ENCODE measurements at places on chromosomes 1 and 21.
A peak's percentile ranks its signal among the peaks of the same experiment; 100 is the strongest.

DNA sequence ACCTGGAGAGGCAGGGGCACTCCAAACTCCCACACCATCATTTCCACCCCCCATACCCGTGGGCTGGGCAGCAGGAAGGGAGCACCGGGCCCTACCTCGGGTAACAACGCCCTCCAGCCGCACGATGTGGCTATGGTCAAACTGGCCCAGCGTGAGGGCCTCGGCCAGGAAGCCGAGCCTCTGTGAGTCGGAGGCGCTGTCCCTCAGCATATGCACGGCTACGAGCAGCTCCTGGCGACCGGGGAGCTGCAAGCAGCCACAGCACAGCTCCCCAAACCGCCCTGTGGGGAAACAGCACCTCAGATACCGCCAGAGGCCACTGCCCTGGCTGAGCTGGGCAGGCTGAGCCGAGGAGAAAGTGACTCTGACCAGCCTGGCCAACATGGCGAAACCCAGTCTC lies 29.2 kb downstream of the CDCA8 start:
- no peak for DNase-seq

GRCh38 chr1:18302788-18303413 lies 177.8 kb upstream of the KLHDC7A start:
- no peak for DNase-seq

DNA sequence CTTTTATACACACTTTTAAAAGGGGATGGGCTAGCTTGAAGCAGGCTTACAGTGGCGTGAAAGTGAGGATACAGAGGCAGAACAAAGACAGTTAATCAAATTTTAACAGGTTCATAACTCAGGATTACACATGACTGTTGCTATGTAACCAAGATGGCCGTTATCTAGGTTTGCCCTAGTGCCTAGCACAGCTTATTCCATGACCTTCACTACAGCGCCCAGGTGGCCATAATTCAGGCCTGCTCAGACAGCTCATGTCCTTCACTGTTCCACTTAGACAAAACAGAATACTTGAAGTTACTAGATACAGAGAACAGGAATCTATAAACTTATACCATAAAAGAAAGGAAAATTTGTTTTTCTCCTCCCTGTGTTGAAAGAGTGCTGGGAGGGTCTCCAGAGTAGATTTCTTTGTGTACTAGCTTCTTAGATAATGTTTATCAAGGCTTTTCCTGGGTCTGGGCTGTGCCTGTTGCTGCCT lies 6.2 kb upstream of the SPRR2F start:
- DNase-seq = no peak

DNA sequence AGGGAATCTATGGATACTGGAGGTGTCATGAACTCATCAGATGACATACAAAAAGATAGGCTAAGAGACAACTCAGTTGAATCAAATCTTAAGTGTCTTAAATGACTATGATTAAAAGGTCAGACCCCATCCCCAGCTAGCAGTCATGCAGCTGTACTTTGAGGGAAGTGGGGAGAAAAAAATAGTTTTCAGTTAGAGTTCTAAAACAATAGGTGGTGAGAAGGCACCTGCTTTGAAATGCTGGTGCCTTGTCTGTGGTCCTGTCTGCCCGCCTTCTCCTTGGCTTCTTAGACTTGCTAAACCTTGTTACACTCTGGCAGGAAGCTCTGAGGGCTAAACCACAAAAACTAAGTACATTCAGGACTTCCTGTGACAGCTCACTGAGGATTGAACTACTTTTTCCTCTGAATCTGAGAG lies 15.3 kb downstream of the CD2 start:
- DNase-seq = peak; percentile 82

- no peak for DNase-seq
These were observed 25.7 kb downstream of the CRYAA start for GRCh38 chr21:43194303-43195120.

DNA sequence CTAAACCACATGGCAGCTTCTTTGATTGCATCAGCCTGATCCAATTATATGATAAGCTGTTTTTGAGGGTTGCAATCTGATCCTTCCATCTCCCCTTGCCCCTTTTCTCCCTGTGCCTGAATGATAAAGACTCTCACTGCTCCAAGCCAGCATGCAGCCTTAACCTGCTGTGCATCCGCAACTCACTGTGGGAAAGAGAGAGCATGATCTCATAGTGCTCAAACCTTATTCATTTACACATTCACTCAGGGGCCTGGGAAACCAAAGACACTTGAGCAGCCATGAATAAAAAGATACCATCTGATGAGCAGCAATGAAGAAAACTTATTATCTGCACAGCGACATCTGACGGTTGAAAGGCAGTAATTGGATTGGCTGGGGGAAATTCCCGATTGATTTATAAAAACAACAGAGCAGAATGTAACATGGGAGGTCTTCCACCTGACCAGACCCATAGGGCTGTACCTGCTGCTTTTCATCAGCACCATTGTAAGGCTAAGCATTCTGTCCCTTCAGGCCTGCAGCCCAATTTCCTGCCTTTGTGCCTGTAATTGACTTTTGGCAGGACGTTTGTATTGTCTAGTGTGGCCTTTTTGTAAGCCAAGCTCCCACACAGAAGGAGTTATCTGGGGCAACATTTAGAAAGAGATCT lies 62.5 kb downstream of the KIAA0040 start:
- no peak for DNase-seq

GRCh38 chr1:180969434-180969833 lies 53.2 kb downstream of the STX6 start:
- no peak for DNase-seq

GRCh38 chr1:33367485-33368405 lies 46.8 kb upstream of the A3GALT2 start:
- peak; percentile 88 for DNase-seq

GRCh38 chr1:19006837-19007271 lies 50.4 kb upstream of the IFFO2 start:
- DNase-seq = no peak

DNA sequence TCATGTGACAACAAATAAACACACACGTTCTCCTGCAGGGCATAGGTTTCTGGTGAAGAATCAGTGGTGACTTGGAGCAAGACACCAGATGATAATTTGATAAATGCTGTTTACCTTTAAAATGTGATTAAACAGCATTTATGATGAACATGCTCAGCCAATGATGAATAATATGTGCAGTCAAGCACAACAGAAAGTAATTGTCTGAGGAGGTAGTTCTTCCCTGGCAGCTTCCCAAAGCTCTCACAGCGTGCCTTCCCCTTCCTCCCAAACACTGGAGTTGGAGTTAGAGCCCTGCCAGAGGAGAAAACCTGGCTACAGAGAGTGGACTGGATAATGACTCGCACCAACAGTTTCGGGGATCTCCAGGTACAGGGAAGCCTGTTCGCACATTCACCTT lies 463.5 kb downstream of the SMYD3 start:
- no peak for DNase-seq

- no peak for DNase-seq
These were observed 10.1 kb upstream of the SESN2 start for GRCh38 chr1:28249013-28249865.

- no peak for DNase-seq
These were observed 16.8 kb downstream of the E2F2 start for GRCh38 chr1:23514111-23514679.

GRCh38 chr21:34536820-34537219 lies 24.8 kb upstream of the KCNE1 start:
- DNase-seq = no peak

- DNase-seq = peak; percentile 7
These were observed 6.7 kb upstream of the VSIG8 start for GRCh38 chr1:159869173-159869572.

- peak; percentile 41 for DNase-seq
These were observed 623 bp downstream of the CAPN2 start for GRCh38 chr1:223712850-223713474.

- no peak for DNase-seq
These were observed 980 bp upstream of the CLDN19 start for GRCh38 chr1:42740851-42741580.

GRCh38 chr1:162168261-162168660 lies 98.8 kb downstream of the NOS1AP start:
- DNase-seq = no peak

DNA sequence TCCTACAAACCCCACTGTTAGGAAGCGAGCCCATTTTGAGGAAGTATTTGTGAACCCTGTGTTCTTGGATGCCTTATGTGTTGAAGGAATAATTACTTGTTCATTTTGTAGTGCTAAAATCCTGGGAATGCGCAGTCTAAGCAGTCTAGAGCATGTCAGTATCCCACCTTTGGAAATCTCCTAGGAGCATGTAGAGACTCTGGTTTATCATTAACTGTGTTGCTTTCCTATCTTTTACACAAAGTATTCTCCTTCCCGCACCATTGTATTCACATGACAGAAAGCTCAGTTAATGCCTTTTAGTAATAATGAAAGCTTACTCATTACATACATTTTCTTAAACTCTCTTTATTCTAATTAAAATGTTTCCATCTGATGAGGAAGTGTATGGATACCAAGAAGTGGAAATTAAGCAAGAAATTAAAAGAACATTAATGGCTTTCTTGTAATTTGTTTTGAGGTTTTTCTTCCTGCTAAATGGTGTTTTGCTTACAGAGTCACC lies 99.4 kb downstream of the CAMTA1 start:
- DNase-seq = no peak

GRCh38 chr1:216223486-216223885 lies 199.8 kb downstream of the USH2A start:
- no peak for DNase-seq

DNA sequence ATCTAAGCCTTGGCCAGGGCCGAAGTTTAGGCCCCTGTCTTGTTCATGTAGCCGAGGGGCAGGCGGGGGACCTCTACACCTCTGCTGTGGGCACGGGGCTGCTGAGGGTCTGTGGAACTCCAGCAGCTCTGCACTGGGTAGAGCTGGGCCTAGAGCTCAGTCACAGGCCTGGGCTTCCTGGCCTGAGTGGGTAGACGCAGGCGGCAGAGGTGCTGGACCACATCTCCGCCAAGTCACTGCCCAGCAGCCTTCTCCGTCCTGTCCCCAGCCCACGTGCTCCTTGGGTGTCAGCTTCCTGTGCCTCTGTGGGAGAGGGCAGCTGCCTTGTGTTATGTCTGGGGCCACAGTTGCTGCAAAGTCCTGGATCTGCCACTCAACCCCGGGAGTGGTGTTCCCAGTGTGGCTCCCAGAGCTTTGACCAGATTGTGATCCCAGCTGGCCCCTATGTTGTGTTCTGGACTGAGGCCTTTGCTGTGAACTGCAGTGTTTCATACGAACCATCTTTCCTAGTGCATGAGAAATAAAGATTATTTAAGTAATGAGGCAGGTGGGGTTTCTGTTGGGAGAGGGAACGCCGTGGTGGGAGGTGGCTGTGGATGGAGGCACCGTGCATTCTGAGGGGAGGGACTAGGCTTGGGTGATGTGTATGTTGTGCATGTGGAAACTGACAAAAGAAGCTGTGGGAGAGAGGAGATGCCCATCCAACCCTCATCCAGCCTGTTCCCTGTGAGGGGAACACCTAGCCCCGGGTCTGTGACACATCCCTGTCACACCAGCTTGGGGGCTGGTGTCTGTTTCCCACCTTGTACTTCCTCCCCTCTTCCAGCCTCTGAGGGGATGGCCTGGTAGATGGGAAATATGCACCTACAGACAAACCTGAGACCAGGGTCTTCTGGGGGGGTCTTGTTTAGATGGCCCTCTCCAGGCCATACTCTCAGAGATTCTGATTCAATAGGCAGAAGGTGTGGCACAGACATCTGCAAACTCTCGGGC lies 12.2 kb downstream of the AMPD2 start:
- no peak for DNase-seq

DNA sequence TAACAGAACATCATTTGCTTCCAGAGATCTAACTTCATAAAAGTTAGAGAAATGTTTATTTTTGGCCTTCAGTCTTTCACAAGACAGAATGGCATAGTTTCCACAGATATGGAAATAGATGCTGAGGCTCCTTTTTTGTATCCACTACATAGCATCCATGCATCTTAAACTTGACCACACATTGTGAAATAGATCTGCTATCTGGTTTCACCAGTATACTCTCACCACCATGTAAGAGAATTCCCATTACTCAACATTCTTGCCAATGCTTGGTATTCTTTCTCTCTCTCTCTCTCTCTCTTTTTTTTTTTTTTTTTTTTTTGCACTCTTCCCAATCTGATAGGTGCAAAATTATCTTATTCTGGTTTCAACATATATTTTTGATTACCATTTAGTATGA lies 52.1 kb upstream of the PRMT6 start:
- no peak for DNase-seq

DNA sequence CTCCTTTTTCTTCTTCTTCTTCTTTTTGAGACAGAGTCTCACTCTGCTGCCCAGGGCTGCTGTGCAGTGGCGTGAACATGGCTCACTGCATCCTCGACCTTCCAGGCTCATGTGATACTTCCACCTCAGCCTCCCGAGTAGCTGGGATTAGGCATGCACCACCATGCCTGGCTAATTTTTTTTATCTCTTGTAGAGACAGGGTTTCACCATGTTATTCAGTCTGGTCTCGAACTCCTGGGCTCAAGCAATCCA lies 13.0 kb upstream of the PADI1 start:
- no peak for DNase-seq

- no peak for DNase-seq
These were observed 7.3 kb upstream of the TARS2 start for GRCh38 chr1:150479927-150480352.

DNA sequence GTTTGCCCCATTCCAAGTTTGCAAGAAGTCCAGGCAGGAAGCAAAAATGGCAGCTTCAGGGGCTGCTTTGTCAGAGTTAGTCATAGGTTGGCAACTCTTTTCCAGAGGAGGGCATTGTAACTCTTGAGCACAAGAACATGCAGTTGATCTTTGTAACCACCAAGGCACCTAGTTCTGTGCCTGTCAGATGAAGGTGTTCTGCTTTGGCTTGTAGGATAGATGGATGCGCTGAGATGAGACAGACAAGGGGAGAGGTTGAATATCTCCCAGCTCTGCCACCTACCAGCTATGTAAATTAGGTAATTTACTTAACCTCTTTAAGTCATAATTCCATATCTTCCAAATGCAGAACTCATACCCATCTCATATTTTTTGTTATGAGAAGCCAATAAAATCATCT lies 89.3 kb downstream of the ZNF648 start:
- no peak for DNase-seq

DNA sequence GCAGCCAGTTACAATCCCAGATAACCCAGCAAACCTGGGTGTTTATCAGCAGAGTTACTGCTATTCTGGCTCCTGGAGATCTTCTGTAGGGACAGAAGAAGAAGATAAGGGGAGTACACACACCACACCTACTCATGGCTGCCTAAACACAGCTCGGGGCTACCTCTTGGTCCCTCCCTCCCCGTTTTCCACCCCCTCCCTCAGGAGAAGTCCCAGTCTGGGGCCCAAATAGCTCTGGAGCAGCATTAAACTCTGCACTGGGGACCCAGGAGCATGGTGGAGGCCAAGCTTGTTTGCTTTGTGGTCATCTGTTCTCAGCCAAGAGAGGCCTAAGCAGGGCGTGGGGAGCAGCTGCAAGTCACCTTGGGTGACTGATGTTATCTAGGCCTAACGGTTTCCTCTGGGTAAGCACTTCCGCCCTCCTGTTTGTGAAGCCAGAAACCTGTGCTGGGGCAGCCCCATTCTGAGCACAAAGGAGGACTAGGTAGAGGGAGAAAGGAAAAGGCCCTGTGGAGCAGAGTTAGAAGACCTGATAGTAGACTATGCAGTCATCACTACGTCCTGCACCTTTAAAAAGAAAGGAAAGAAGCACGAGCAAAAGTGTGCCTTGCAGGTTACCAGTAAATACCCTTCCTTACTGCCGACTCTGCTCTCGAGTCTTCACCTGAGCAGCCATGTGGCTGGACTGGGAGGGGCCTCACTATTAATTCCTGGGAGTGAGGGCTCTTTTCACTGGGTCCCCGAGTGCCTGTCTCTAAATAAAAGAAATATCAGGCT lies 2.0 kb upstream of the RCSD1 start:
- peak; percentile 82 for DNase-seq

GRCh38 chr1:31736675-31737074 lies 27.5 kb downstream of the ADGRB2 start:
- DNase-seq = peak; percentile 10

- DNase-seq = no peak
These were observed 8.8 kb upstream of the FAM20B start for GRCh38 chr1:179016706-179017382.
